ENCODE measurements at places on chromosomes 3 and 15.
A peak's percentile ranks its signal among the peaks of the same experiment; 100 is the strongest.

DNA sequence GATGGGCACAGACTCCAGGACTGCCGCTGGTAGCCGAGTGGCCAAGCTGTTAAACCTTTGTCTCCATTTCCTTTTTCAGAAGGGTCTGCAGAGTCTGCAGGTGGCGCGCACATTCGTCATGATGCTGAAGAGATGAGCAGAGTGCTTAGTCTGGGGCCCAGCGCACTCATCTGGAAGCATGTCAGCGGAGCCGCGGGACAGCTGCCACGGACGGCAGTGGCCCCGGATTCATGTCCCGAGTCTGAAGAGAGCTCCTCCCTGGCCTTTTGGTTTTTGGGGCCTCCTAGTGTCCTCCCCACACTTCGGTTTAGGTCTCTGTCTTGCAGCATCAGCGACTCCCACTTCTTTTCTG lies 42.6 kb downstream of the KLHL25 start:
- no peak for DNase-seq

- DNase-seq, result no peak
Observed at GRCh38 chr3:25818335-25818734, 28.4 kb downstream of the OXSM start.

DNA sequence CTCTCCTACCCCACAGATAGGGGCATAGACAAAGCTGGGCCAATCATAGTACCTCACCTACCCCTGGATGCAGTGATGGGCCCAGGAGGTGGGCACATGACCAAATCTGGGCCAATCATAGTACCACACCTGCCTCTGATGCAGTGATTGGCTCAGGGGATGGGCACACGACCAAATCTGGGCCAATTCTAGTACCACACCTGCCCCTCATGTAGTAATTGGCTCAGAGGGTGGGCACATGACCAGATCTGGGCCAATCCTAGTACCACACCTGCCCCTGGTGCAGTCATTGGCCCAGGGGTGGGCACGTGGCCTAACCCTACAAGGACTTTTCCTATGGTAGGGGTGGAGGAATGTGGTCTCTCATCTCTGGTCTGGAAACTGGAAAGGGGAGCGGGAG lies 56.9 kb upstream of the MEF2A start:
- no peak for DNase-seq

DNA sequence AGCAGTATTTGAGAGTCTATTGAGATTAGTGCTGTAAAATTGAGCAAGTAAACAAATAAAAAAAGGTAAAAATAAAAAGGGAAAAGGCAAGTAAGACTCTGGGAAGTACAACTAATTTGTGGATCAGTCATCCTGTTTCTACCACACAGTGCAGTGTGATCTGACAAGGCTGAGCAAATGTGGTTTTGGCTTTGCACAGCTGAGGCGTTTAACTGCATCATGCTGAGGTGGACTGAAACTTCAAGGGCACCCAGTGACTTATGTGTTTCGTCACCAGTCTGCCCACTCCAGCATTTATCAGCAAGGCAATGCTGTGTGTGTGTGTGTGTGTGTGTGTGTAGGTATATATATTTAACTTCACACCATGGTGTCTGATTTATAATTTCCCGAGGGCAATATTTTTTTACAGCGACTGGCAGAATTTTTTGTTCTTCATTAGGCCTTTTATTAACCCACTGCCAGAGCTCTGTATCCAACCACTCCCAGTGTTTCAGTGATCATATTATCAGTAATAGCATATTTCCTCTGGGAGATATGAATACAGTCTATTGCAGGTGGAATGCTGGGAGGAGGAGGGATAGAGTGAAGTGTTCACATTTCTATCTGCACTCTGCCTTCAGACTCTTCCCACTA lies 131.5 kb upstream of the SATB1 start:
- peak; percentile 79 for DNase-seq

DNA sequence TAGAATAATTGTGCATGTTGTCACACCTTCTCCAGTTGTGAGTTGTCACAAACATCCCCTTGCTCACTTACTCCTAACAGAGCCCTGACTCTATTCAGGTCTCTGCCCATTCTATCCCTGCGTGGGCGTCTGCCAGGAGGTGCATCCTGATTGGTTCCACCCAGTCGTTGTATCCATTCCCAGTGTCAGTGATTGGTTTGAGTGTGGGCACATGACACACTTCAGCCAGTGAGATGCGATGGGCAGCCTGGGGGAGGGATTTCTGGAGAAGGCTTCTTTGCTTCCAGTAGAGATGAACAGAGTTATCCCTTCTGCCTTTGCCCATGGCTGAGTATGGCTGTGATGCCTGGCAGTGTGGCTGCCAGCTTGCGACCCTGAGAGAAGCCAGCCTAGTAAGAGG lies 18.7 kb downstream of the PXYLP1 start:
- no peak for DNase-seq

DNA sequence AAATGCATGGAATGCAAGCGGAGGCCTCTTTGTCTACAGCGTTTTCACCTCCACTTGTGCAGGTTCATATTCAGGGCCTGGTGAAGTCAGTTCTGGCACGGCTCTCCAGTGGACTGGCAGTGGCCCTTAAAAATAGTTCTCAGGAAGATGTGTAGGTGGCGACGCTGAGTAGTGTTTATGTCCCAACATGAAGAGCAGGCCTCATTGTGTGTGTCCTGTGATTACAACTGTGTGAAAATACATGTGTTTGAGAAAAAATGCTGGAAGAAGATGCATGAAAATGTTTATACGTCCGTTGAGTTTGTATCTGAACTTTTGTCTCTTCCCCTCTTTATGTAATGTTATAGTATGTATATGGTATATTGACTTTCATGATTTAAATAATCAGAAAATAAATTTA lies 7.2 kb downstream of the LIPC start:
- DNase-seq, result peak; percentile 37

GRCh38 chr3:50230794-50231125 lies 5.2 kb upstream of the GNAI2 start:
- no peak for DNase-seq

DNA sequence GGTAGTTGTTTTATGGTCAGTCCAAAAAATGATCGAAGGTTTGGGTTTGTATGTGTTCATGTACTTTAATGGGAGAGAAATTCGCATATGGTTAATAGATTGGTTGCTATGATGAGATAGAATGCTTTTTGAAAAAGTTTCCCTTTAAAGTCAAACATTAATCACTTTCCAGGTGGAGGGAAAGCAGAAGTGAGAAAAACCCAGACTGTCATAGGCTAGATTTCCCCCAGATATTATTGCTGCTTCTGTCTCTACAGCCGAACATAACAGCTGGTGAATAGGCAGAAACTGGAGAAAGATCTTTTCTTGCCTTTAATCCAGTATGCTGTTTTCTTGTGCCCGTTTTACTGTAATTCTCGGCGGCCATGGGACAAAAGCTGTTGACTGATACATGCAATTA lies 287.6 kb downstream of the SOX2 start:
- DNase-seq, result no peak

DNA sequence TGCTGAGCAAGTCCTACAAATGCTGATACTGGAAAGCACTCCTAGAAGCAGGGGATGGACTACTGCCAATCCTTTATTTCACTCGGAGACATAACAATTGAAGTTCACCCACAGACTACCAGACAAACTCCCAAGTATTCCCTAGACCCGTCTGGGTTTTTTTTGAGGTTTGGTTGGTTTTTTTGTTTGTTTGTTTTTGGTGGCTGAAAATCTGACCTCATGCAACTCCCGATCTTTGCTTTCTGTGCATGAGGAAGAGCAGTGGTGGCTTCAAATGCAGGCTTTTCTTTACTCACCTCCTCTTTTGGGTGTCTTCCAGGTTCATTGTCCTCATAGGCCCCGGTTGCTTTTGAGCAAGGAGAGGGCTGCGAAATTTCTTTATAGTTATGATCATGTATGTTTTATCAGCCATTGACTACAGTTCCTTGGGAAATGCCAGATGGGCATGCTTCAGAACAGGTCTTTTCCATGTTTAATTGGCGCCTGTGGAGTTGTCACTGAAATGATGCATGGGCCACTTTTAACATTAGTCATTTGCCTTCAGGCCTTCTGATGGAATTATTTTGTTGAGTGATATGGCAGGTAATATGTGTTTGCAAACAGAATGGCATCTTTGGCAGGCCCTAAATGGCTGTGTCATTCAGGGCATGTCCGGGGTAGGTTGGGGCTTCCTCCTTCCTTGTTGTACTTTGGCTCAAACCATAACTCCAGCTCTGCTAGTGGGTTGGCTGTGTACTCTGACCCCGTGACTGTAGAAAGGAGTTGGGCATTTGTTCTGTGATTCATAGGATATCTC lies 81.3 kb upstream of the ZBED2 start:
- peak; percentile 87 for DNase-seq

GRCh38 chr3:158976966-158977365 lies 175.1 kb downstream of the MFSD1 start:
- no peak for DNase-seq

GRCh38 chr3:31620656-31621055 lies 87.9 kb downstream of the STT3B start:
- no peak for DNase-seq

GRCh38 chr3:7332696-7333095 lies 471.8 kb downstream of the GRM7 start:
- no peak for DNase-seq

DNA sequence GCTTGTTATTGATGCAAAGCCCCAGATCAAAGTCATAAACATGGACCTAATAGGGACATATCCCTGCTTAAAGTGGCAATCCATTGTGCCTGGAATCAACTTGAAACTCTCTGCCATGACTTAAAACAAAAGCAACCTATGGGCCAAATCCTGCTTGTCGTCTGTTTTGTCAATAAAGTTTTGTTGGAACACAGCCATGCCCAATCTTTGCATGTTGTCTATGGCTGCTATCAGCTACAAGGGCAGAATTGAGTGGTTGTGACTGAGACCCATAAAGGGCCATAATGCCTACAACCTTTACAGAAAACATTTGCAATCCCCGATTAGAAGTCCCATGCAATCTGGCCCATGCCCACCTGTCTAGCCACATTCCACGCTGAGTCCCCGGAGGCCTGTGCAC lies 235.4 kb downstream of the PLCL2 start:
- DNase-seq, result no peak

- DNase-seq, result no peak
Observed at GRCh38 chr3:123151251-123151705, 50.5 kb upstream of the SEC22A start.

DNA sequence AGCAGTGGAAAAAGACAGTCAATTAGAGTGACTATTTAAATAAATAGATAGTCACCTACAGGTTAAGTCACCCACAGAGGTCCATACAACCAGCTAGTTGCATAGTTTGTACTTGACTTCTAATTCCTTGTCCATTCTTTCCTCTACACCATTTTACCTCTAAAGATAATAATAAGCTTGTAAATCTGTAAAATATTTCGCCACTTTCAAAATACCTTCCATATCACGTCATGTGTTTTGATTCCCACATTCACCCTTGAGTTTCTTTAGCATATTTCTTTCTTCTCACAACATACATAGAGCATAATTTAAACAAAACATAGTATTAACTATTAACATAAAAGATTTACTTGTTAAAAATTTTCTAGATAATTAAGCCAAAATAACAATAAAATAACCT lies 689.6 kb downstream of the MECOM start:
- no peak for DNase-seq

Data from HT1080 (cell line).